ENCODE measurements at places on chromosomes 7 and 10.

DNA sequence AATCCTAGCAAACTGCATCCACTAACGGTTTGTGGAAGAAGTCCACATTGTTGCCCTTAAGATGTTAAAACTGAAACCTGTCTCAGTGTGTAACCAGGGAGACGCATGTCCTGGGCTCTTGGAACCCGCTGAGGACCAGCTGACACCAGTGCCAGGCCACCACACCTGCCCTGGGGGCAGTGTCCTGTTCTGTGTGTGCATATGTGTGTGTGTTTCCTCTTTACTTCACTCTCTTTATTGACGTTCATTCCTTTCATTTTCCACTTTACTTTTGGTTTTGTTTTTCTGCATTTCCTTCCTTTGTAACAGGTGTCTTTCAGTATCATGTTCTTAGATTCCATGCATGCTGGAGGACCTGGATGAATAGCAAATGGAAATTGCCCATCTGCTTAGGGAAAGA is 83.8 kb downstream of the TEX36 start:
- DNase-seq = no peak

DNA sequence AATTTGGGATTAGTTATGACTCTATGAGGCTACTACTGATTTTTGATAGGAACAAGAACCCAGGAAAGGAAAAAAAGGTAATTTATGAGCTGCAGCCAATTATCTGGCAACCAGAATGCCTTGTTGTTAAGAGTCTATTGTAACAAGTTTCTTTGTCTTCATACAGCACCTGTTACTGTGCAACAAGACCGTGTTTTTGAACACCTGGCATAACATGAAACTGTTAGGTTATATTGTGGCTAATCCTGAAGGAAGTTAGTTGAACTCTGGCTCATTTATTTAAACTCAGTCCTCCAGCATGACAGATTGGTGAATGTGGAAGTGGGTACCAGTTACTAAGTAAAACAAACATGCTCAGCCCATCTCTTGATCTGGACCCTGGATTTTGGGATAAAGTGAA is 33.0 kb downstream of the RALA start:
- DNase-seq = no peak

- DNase-seq = no peak
These were observed 68.2 kb downstream of the CFTR start for GRCh38 chr7:117548035-117548434.

- no peak for DNase-seq
These were observed 68.7 kb downstream of the SGMS1 start for GRCh38 chr10:50554995-50555568.

DNA sequence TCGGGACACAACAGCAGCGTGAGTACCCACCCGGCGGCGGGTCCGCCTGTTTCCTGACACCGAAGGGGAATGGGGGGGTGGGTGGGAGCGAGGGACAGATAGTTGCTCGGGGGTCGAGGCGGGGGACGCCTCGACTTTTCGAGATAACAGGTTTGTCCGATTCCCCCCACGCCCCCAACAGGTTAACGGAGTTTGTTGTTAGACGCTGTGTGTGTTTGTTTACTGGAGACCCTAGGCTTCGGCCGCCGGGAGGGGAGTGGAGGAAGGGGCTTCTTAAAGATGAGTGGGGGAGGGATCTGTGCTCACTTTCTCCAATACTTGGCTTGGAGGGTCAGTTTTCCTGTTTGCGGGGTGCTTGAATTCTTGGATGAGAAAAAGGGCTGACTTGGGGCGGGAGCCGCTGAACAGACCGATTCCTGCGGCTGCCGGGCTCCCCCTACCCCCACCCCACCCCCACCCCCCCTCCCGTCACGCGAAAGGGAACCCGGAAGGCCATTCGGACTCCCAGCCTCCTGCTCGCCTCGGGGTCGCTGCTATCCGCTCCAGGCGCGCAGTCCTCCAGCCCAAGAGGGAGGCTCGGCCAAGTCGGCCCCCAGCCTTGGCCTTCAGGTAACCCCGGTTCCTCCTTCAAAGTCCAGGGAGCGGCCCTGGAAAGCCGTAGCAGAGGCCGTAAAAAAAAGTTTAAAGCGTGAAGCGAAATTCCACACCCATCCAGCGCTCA is 1.0 kb downstream of the SORCS3 start:
- DNase-seq = no peak

DNA sequence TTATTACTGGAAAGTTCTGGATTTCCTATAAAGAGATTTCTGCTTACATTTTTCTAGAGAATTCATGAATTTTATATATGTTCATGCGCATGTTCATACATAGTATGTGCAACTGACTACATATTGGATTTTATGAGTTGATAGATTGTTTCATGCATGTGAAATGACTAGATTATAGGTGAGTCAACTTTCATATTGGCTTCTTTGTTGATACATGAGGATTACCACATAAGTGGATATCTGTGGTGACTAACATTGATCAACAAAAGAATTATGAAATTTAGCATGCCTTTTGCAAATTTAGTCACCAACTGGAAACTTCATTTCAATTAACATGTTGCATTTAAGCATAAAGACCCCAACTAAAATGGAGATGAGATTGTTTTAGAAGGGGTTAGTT is 99.0 kb downstream of the GNAT3 start:
- DNase-seq = no peak

GRCh38 chr7:88040694-88041093 is 106.6 kb downstream of the ADAM22 start:
- DNase-seq = no peak

DNA sequence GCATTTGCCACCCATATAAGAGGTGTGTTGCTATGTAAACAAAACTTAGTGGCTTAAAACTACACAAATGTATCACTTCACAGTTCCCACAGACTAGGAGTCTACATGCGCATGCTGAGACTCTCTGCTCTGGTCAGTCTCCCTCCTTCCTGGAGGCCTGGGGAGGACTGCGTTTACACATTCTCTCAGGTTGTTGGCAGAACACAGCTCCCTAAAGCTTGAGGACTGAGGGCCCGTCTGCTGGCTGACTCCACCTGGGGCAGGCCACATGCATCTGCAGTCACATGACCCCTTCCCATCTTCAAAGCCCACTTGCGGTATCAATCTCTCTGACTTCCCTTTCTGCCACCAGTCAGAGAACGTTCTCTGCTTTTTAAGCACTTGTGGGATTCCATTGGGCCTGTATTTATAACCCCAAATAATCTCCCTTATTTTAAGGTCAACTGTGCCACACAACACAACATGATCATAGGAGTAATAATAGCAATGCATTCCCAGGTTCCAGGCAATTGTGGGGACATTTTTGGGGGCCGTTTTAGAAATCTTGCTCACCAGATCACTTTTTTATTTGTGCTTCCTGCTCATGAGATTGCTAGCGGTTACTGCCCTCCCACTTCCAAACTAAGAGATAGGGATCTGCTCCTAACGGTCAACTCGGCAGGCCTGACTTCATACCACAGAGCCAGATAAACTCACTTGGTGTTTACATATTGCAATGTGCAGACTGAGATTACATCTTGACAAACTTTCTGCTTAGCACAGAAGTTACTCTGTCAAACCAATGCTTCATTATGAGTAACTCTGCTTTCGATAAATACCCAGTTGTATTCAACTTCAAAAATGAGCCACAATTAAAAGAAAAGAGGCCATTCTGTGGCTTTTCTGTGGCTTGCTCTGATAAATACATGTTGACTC is 96.3 kb downstream of the ALOX5 start:
- DNase-seq = no peak

DNA sequence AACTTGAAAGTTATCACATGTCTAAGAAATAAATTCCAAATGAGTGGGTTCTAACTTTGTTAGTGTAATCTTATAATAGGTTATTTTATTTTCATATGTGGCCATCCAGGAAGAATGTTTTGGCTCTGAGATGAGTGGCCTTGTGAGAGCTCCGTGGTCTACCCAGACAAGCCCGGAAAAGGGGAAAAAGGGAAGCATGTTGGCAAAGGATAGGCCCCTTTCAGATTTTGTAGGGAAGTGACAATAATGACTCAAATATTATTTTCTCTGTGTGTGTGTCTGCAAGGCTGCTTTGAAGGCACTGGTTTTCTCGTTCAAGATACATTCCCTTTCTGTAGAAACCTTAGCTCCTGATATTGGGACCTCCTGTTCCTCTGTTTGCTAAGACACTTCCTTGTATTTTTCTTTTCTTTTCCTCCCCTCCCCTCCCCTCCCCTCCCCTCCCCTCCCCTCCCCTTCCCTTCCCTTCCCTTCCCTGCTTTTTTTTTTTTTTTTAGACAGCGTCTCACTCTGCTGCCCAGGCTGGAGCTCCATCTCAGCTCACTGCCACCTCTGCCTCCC is 240.8 kb downstream of the LRMDA start:
- no peak for DNase-seq

DNA sequence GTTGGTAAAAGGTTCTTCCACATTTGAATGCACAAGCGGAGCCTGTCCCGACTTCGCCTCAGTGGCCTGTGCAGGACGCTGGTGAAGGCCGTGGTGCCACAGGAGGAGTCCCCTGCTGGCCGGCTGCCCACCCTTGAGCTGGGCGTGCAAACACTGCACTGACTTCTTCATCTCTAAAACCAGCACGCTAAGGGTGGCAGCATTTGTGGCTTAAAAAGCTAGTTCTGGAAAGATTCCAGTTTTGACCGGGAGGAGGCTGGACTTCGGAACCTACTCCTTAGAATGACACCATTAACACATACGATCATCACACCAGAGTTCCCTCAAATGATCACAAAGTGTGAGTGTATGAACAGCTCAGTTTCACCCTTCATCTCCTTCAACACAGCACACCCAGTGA is 102.4 kb downstream of the SMURF1 start:
- DNase-seq = no peak

- DNase-seq = no peak
These were observed 578.5 kb downstream of the GALNT17 start for GRCh38 chr7:71710442-71710841.

- no peak for DNase-seq
These were observed 1.1 kb downstream of the STN1 start for GRCh38 chr10:103916876-103917275.

DNA sequence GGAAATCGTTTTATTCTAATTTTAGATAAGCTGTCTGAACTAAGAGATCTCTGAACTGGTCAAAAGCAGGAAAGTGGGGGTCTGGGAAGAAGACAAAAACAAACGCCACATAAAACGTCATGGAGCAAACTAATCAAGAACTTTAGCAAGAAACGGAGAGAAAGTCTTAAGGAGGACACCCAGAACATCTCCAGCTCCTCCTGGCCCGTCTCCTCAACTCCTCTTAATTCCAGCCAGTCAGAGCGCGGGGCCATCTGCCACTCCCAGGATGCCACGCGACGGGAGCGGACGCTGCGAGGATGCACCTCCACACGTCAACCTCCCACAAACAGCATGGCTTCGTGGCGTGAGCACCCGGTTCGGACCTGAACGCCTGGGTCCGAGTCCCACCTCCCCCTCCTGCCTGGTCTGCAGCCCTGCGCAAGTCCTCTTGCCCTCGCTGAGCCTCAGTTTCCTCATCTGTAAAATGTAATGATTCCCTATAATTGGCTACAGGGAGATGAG is 598 bp downstream of the MMS19 start:
- DNase-seq = no peak

DNA sequence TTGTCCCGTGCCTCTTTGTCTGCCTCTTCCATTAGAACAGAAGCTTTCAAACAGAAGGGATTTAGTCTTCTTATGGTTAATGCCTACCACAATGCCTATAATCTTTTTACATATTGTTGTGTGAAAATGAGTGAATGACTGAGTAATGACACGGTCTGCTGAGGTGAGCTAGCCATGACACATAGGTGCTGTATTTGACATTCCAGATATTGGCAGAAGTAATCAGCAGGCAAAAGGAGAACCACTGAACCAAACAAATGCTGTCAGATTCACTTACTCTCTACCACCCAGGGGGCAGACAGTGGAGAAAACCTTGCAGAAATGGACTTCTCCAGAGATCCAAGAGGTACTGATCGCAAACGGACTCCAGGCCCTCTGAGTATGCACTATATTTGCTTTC is 377.2 kb upstream of the VWC2 start:
- DNase-seq = no peak

GRCh38 chr10:126903656-126904360 is 1.4 kb upstream of the DOCK1 start:
- DNase-seq = no peak

DNA sequence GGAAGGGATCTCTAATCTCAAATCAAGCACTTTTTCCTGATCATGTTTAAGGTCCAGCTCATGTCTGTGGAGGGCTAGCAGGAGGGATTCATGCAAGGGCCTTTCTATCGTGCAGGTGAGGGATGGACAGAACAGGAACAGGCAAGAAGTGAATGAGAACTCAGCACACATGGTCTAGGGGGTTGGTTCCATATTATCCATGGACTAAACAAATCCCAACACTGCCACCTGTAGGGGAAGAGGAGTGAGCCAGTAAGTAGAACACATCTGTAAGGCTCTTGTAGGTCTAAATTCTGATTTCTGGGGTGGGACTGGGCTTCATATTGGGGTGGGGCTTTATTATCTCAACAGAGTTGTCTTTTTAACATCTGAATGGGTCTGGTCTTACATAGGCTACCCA is 138.0 kb upstream of the TARP start:
- DNase-seq = no peak

DNA sequence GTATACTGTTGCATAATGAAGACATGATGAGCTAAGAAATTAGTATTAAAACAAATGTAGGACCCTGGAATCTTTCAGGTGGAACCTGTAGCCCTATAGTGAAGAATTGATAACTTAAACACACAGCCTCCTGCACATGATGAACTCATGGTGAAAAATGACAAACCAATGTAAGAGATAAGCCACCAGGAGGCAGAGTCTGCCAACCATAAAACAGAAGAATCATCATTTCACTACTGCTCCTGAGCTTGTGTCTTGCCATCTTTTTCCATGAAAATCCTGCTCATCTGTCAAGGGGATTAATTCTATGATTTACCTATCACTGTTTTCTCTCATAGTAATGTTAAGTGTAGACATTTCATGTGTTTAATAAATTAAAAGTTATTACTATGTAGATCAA is 363.9 kb downstream of the MALRD1 start:
- DNase-seq = peak; percentile 12

- peak; percentile 95 for DNase-seq
These were observed at the start of gene RBM28 for GRCh38 chr7:128343554-128344430. Gene RBM28, minus strand, starts transcription at chr7:128343908. Its CDS starts 115 bp downstream, at chr7:128343793.

DNA sequence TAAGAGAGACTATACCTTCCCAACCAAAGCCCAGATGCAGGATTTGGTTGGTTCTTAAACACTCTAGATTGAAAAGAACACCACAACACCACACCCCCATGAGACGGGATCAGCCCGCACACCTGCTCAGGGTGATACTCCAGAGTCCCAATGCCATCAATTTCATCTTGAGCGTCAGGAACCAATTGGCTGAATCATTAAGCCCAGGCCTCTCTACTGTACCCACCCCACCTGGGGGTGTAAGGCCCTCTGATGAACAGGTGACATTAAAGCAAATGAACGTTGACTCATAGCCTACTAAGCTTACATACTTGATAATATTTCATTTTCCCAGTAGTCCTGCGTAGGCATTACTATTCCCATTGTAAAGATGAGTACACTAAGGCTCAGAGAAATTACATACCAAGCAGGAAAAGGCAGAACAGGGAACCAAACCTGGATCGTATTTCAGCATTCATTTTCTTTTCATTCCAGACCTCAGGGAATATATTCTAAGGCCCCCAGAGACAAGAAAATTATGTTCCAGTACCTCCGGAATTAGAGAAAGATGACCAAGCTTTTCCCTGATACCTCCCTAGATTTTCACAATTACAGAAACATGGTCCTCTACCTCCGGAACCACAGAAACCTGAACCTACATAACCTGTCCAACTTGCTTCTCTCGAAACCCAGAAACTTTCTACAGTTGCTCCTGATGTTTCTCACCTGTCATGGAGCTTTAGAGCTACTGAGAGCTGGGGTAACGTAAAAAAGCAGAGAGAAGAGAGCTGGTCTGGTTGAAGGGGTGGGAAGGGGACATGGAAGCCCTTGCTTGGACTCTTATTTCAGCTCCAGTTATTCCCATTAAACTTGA is 43.1 kb upstream of the KDM7A start:
- no peak for DNase-seq

Measured in renal pelvis (tissue), 12 donors.